HCEC 1CT (cell line): ENCODE measurements at places on chromosomes 4 and X.

DNA sequence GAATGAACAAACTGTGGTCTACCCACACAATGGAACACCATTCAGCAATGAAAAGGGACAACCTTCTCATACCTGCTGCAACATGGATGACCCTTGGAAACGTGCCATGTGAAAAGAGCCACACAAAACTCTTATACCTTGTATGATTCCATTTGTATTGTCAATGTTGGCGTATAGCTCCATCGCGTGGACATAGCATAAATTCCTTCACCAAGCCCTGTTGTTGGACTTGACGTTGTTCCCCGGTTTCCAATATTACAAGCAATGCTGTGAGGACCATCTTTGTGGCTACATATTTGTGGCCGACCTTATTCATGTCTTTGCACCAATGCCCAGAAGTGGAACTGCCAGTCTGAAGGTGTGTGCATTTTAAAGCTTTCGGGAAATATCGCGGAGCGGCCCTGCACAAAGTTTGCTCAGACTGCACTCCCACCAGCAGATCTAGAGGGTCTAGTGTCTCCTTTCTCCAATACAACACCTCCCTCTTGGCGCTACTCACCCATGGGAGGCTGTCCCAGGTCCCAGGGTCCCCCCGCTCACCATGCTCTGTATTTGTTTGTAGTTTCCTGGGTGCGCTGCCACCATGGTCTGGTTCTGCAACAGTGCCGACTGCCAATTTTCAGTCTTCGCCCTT, at the start of gene CLDN34:
TSS of gene CLDN34 (plus strand) at position 584 of the 634 bp plus-strand sequence. CDS start at position 584, 0 bp downstream.
- DNase-seq = no peak

DNA sequence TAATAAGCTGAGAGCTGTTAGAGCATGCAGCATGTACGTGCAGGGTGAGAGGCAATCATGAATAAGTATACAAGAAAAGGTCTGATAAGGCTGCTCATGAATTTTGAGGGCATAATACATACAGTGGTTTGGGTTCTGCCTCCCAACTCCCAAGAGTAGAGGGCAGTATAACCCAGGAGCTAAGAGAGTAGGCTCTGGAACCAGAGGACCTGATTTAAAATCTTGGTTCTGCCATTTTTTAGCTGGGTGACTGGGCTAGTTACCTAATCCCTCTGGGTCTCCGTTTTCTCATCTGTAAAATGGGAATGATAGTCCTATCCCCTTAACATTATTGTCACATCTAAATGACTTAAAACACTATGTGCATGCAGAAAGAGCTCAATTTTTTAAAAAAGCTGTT, 85.3 kb downstream of the LNX1 start:
- DNase-seq = peak; percentile 26

DNA sequence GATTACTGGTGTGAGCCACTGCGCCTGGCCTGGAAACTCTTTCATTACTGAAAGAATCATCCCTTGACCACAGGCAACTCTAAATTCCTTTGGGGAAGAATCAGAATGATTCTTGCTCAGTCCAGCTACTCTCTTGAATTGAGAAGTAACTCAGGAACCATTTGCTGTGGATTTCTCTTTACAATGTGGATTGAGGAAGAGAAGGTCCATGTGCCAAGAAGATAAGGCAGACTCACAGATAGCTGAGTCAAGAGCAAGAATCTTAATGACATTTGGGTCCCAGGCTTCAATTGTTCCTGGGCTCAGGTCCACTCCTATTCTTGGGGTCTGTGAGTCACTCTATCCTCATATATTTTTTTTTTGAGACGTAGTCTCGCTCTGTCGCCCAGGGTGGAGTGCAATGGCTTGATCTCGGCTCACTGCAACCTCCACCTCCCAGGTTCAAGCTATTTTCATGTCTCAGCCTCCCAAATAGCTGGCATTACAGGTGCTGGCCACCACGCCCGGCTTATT, 6.2 kb upstream of the MGARP start:
- DNase-seq = no peak

GRCh38 chr4:150540959-150541360, 41.0 kb upstream of the MAB21L2 start:
- DNase-seq = no peak

DNA sequence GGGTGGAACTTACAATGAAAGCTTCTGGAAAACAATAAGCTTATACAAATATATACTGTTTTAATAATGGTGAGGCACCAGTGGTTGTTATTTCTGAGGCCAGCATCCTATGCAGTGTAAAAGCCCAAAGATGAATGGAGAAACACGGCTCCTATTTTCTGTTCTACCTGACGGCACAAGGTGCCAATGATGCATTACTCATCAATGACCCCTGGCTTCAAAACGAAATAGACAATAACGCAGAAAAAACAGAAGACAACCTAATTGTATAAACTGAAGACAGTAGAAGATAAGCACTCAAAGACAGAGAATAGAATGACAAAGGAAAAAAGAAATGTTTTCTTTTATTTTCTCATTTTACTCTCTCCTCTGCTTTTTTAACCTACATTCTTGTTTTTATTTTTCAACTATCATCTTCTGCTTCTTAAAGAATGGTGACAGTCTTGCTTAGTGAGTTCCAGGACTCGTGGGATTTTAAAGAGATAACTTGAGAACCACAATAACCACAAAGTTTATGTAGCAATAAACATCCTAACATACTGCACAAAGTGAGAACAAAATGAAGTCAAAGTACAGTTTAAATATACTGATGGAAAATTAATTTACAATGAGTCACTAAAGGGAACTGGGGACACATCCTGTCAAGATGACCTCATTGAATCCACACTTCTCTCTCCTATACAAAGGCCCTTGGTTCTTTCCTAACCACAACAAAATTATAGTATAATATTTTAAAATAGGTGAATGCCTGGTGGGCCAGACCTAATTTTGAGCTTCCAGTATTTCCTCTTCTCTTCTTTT, 169.8 kb downstream of the BTC start:
- DNase-seq = peak; percentile 90

DNA sequence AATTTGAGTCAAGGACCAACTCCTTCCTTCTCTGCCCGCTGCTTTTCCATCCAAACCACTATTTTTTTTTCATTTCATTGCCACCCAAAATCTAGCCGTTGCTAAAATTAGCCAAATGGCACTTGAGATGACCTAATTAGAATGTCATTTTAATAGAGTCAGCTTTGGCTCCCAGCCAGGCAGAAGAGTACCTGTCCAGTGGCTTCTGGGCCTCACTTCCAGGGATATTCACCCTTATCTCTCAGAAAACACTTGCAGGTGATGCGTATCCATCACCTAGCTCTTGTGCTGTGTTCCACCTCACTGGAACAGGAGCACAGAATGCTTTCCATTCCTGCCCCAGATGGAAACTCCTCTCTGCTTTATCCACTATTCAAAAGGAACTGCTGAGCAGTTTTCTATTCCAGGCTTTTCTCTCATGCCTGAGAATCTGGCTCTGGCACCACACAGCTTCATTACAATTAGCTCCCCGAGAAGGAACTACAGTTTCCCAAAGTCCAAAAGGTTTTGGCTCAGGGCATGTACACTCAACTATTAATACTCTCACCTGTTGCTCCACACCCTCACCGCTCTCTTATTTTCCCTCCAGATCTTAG, 18.5 kb downstream of the MAGEA9B start:
- no peak for DNase-seq

- no peak for DNase-seq
Observed at GRCh38 chr4:37453999-37454800, 209.7 kb downstream of the NWD2 start.

DNA sequence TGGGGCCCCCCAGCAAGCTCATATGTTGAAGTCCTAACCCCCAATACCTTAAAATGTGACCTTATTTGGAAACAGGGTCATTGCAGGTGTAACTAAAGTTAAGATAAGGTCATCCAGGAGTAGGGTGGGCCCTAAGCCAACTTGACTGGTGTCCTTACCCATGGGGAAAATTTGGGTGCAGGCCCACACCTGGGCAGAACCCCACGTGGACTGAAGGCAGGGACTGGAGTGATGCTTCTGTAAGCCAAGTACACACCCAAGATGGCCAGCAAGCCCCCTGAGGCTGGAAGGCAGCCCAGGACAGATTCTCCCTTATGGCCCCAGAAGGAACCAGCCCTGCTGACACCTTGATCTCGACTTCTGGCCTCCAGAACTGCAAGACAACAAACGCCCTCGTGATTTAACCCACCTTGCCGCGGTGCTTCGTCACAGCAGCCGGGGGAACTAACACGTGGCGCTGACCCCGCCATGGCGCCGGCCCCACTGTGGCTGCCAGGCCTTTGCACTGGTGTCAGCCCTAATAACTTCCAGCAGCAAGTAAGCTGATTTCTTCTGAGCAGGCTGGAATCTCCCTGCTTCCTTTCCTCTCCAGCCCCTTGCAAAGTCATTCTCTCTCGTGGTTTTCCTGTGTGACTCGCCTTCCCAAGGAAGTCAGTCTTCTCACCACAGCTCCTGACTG, 23.2 kb upstream of the MXD4 start:
- peak; percentile 15 for DNase-seq

DNA sequence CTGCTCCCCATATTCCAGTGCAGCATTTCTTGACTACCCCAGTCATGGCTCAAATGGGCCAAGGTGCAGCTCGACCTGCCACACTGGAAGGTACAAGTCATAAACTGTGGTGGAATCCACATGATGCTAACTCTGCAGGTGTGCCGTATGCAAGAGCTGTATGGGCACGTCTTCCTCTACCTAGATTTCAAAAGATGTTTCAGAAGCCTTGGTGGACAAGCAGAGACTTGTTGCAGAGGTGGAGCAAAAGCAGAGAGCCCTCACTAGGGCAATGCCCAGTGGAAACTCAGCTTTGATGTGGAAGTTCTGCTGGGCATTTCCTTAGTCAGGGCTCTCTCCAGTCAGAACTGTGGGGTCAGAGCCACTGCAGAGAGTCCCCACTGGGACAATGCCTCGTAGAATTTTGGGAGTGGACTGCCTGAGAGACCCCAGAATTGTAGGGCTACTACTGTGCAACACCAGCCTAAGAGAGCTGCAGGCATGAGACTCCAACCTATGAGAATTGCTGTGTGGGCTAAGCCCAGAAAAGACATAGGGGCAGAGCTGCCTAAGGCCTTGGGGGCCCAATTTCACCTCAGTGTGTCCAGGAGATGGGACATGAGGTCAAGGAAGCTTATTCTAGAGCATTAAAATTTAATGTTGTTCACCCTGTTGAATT, 65.7 kb downstream of the BEX3 start:
- DNase-seq = no peak

GRCh38 chr4:99077177-99077576, 11.4 kb downstream of the ADH5 start:
- DNase-seq = no peak

- DNase-seq = peak; percentile 6
Observed at GRCh38 chrX:15749642-15750610, 11.9 kb downstream of the CA5B start.

GRCh38 chr4:152686452-152687013, 6.7 kb upstream of the TMEM154 start:
- no peak for DNase-seq

GRCh38 chrX:40170830-40171512, 73.2 kb upstream of the BCOR start:
- DNase-seq = no peak

DNA sequence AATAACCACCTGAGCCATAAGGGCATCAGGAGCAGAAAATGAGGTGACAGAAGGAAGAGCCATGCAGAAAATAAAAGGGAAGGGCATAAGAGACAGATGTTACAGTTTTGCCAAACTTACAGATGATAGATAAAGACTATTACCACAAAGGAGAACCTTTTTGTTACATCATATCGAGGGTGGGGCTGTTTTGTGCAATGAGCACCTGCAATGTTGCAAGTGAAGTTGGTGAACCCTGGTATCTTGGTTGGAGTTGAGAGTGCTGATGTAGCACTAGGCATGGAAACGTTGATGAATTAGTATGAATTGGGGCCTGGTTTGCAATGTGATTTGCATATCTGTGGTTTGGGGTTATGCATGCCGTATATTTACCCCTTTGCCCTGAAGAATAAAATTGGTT, 119.8 kb upstream of the TEX13D start:
- no peak for DNase-seq

DNA sequence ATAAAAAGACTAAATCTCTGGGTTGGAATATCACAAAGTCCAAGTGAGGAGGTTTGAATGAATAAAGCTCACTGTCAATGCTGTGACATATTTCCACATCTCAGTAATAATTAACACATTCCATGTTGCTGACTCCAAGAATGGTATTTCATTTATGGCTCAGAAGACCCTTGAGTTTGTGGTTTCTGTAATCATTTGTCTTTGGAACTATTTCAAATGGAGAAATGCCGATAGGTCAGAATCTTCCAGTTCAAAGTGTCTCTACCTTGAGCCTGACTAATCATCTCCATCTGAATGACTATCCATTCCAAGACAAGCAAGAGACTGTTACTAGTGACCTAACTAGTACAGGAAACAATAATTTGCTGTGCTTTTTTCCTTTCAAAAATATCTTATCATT, 24.2 kb upstream of the SLC2A9 start:
- DNase-seq = no peak

- no peak for DNase-seq
Observed at GRCh38 chrX:76555816-76556215, 128.3 kb downstream of the MAGEE1 start.

DNA sequence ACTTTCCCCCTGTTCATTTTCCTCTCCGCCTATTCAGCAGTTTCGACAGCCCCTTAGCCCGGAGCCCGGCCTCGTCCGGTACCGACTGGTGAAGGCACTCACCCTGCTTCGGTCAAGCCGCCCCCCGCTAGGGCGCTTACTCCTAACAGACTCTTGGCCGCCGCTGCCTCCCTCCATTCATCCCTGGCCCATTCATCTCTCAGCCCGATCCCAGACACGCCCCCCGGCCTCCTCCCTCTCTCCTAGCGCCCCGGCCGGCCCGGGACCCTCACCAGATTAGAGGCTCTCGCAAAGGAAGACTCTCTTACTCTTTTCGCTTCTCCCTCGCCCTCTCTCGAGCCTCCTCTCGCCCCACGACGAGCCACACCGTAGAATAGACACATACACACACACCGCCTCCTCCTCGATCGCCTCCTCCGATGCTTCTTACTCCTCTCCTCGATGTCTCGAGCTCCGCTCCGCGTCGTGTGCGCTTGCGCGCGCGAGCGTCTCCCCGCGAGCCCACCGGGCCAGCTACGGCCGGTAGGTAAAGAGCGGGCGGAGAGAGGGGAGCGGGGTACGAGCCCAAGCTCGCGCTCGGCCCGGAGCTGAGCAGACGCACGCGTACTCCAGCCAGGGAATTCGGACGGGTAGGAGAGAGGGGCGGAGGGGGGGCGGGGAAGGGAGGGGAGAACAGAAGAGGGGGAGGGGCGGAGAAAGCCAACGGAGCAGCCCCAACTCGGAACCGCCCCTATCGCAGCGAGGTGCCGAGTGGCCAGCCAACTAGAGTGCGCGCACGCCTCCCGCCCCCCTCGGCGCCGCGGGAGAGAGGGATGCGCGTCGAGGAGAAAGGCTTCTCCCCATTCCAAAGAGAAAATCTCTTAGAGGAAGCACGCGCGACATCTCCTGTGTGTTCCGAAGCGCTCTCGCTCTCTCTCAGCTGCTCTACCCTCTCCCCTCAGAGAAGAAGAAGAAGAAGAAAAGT, at the start of gene WNK3:
TSS of gene WNK3 (minus strand) at position 633 of the 964 bp plus-strand sequence.
- DNase-seq = no peak

GRCh38 chr4:24657768-24658617, 73.6 kb upstream of the DHX15 start:
- peak; percentile 17 for DNase-seq

- peak; percentile 66 for DNase-seq
Observed at GRCh38 chr4:86497980-86498862, 95.9 kb upstream of the PTPN13 start.
